ENCODE measurements at places on chromosomes 7 and 10.

GRCh38 chr7:28998105-28998504 lies 40.0 kb upstream of the TRIL start:
- no peak for DNase-seq

DNA sequence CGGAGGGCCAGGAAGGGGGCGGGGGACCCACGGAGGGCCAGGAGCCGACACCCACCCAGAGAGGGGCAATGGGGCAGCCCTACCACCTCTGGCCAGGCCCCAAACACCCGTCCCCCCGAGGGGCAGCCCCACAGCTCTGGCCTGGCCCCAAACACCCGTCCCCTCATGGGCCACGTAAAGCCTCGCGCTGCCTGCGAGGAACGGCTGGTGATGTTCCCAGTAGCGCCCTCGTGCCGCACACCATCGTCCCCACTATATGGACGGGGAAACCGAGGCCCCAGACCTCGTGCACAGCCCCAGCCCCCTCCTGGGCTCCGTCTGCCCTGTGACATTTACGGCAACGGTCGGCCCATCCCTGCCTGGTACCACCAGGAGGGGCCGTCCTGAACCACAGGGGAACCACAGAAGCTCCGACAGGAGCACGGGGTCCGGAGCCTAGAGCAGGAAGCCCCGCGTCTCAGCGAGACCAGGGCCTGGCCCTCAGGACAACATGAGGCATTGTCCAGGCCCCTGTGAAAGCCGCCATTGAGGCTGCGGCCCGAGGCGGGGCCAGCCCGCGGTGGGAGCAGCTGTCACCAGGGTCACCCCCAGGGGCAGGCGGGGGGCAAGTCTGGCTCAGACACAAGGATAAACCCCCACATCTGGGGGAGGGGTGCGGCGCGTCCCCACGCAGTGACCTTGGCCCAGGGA lies 35.6 kb downstream of the GET4 start:
- no peak for DNase-seq

DNA sequence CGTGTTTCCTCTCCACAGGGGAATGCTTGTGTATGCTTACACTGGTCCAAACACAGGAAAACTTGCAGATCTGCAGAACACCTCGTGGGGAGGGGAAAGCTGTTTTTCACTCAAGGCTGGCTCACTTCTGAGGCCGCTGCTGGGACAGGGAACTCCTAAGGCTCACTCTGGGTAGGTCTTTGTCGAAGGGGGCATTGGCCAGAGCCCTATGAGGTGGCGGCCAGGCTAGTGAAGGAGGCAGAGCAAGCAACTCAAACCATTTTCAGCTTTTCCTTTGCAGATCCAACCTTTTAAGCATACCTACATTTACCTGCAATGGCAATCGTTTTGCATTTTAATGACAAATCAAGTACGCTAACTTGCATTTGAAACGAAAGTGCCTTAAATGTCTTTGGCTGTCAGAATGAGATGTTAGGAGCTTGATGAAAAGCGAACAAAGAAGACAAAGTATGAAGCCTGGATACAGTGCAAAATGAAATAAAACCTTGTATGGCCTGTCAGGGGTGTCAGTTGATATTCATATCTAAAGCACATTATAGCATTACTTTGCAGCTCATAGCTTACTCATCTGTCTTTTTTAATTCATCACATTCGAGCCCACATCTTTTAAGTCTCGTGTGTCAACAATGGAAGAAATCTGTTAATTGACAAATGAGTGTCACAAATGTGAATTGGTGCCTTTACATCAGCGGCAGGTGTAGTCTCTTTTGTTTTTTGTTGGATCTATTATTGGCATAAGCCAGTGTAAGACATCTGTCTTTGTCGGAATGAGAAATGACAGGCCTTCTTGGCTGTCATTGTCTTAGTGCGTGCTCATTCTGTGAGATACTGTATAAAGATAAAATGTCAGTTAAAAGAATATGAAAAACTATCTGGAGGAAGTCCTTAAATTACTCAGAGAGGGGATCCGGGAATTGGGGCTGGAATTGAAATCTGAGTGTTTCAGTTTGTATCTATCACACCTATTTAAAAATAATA lies 30.5 kb downstream of the LRMDA start:
- DNase-seq = no peak

DNA sequence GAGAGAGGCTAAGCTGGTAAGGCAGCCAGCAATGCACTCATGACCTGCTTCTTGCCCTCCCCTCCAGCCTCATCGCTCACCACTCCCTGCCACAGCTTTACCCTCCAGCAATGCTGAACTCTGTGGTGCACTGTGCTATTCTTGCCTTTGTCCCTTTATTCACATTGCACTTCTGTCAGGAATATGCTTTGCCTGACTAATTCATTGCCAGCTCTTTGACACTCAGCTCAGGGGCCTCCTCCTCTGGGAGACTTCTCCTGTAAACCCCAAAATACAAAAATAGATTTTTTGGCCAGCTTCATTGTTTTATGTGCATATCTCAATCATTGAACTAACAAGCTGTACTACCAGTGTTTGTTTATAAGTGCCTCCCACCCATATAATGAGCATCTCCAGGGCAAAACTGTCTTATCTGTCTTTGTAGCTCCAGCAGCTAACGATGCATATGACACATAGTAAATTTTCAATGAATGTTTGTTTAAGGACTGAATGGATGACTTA lies 8.2 kb downstream of the CNNM1 start:
- no peak for DNase-seq

DNA sequence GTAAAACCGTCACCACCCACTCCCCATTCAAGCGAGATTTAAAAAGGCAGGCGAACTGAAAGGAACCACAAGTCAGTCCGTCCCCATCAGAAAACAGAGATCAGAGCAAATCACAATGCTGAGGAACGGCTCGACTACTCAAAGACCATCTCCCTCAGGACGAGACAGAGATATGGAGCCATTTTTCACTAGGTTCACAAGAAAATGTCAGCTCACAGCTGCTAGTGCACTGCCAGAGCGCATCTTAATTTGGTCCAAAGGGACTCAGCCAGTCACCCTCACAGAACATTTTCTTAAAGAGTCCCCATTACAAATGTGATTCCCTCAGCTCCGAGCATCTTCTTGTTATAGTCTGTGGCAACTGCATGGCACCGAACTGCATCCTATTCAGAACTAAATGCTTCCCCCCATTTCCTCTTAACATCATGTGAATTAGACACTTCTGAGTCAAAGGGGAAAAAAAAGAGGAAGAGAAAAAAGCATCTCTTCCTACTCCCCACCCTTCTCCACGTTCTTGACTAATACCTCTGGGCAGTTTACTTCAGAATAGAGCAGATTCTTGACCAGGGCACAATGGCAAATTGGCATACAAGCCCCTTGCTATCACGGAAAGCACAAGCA lies 683.9 kb downstream of the MAGI2 start:
- DNase-seq = no peak

DNA sequence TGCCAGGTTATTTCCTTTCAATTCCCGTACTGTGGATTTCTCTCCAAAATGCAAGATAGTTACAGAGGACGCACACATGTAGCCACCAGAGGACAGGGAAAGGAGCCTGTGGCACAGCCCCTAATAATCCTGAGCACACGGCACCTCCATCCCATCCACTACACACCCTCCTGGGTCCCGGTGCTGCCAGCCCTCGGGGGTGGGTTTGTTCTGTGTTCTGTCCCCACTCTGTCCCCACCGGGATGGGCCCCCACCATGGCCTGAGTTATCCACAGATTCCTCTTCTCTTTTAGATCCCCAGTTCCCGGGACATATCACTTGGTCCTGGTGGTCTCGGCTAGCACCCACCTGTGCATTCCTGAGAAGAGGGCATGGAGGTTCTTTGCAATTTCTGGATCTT lies 196.9 kb upstream of the PPP2R2D start:
- DNase-seq = no peak

DNA sequence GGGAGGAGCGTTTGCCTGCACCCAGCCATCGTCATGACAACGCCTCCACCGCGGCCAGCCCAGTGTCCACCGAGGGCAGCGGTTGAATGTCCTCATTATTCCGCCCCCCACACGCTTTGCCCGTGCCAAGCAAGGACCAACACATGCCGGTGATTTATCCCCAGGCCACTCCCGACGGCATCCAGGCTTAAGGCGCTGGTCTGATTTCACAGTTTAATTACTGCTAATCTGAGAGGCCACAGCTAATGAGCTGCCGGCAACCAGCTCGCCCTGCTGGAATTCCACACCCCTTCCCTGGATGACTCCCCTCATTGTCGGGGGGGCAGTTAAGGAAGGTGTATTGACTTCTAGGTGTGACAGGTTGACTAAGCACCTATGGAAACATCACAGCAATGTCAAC lies 432.3 kb downstream of the DNAJB6 start:
- no peak for DNase-seq

GRCh38 chr7:98027342-98028033 lies 37.5 kb upstream of the OCM2 start:
- DNase-seq = no peak

DNA sequence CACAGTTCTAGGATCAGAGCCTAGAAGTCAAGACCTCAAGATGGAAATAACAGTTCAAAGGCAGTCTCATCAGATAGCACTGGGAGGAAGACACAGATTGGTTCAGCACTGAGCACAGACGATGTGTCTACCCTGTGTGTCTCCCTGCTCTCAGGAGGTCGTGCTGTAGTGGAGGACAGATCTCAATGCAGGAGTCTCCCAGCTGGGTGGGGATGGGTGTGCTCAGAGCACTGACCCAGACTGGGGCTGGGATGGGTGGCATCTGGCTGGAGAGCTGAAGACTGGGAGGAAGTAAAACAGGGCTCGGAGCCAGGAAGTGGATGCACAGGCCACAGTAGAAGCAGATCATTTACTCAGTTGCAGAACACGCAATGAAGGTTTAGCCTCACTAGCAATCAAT lies 69.5 kb upstream of the GDF10 start:
- no peak for DNase-seq

- no peak for DNase-seq
Measured at GRCh38 chr7:121351682-121352081, 22.9 kb downstream of the WNT16 start.

DNA sequence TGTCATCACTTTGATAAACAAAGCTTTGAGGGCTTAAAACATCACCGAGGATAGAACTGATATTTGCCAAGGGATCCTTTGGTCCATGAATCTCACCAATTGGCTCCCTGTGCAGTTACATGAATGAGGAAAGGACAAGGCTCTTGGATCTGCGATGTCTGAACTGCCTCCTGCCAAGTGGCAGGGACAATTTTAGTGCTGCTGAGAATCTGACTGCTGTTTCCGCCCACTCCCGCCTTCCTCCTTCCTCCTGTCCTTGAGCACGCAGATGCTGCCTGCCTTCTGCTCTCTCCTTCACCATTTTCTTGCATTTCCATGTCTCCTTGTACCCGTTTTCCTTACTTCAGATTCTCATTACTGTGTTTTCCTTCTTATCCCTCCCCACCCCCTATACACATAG lies 26.8 kb upstream of the ITPRID1 start:
- DNase-seq = no peak

- DNase-seq = no peak
Measured at GRCh38 chr7:27193335-27194001, 6.4 kb downstream of the HOXA13 start.

- no peak for DNase-seq
Measured at GRCh38 chr7:88437132-88437531, 130.4 kb upstream of the STEAP4 start.

- no peak for DNase-seq
Measured at GRCh38 chr10:117710181-117710798, 167.7 kb downstream of the EMX2 start.

DNA sequence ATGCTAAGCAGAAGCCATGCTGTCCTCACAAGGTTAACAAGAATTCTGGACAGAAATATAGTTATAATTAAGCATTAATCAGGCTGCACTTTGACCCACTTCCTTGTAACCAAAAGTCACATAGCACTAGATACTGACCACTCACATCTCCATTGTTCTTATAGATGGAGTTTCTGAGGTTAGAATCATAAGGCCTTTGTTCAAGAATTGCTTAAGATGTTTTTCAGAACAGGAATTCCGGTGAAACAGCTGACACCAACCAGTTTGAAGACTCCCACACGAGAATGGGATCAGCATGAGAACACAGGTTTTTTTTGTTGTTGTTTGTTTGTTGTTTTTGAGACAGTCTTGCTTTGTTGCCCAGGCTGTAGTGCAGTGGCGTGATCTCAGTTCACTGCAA lies 488.3 kb upstream of the NRP1 start:
- DNase-seq = no peak

- peak; percentile 19 for DNase-seq
Measured at GRCh38 chr10:103661198-103661950, 167.9 kb downstream of the NEURL1 start.

DNA sequence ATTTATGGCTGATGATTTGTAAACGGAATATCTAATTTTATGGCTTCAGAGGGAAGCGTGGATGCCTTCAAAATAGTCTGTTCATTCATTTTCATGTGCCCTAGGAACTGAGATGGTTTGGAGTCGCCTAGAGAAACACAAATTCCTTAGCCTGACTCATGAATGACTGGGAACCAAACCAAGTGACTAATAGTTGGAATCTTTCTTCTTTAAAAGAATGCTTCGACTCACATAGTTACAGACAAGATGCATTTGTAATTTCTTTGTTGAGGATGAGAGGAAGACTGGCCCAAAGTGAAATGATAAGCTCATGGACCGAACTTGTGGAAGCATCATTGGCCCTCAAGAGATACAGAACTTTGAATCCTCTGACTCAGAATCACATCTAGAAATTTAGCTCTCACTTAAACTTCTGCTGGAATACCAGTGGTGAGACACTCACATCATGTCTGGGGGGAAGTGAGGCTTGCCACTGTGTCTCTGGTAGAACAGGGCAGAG lies 1107.2 kb downstream of the NRG3 start:
- no peak for DNase-seq

DNA sequence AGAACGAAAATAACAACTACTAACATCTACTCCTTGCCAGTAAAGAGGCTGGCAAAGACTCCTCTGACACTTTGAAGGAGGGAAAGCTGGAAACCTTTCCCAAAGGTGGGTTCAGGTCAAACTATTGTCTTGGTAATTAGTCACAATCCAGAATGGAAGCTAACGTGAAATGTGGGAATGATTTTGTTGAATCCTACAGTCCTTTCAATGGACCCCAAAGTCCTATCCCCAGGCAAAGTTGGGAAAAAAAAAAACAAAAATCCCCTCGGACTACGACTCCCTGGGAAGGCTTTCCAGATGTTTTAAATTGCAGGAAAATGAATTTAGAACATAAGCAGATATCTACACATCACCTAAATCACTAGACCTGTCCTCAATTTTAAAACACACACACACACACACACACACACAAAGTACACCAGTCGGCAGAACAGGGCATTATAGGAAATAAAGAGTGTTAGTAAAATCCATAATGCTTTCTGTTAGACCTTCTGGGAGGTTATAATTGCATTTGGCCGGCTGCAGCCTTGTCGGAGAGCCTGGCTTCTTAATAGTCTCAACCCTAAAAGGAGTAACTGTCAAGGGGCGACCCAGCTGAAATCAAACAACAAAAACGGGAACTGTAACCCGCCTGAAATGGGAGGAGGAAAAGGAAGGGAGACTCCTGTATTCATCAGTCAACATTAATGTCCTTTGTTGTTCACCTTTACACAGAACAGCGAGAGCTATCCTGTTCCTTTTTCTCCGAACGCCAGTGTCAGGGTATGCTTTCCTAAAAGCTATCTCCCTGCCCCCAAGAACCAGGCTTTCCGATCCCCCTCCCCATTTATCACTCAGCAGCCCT lies 1.5 kb downstream of the DOCK4 start:
- DNase-seq = no peak
